Activated CD4-positive, alpha-beta memory T cell treated with anti-CD3 and anti-CD28 coated beads for 36 hours (primary cell): ENCODE measurements at places on chromosomes 16 and 17.

GRCh38 chr16:60811657-60812056, 1224.6 kb downstream of the CDH8 start:
- DNase-seq: no peak

- DNase-seq: no peak
Measured at GRCh38 chr17:39979016-39979670, 1.5 kb upstream of the PSMD3 start.

DNA sequence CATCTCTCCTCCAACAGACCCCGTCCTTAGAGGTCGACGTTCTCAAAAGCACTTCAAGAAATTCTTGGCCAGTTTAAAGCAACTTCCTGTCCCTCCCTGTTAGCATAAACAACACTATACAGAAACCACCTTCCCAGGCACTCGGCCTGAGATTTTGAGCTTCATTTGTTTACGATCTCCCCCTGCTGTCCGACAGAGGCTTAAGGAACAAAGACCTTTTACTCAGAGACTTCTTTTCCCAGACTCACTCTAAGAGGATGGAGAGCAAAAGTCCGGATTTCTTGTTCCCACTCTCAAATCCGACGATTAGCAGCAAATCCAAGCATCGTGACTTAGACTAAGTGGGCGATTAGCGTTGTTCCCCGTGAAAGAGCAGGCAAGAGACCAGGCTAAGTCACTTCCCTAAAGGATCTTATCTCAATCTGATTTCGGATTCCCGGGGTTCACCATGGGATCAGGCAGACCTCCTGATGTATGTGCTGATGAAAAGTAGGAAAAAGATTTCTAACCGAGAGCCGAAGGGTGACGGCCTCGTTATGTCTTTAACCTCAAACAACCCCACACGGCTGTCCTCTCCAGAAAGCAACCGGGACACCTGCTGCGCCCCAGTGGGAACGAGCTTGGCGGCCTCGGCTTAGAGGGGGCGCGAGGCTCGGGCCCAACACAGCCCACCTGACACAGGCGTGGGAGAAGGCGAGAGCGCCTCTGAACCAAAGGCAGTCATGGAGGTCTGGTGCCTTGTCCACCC, 598 bp downstream of the INPP5K start:
- DNase-seq: peak; percentile 68

GRCh38 chr16:75627851-75628250, 4.8 kb upstream of the ADAT1 start:
- DNase-seq: no peak

- DNase-seq: no peak
Measured at GRCh38 chr17:2485543-2485942, 26.1 kb downstream of the METTL16 start.

- DNase-seq: no peak
Measured at GRCh38 chr16:590188-590814, 435 bp downstream of the RAB40C start.

DNA sequence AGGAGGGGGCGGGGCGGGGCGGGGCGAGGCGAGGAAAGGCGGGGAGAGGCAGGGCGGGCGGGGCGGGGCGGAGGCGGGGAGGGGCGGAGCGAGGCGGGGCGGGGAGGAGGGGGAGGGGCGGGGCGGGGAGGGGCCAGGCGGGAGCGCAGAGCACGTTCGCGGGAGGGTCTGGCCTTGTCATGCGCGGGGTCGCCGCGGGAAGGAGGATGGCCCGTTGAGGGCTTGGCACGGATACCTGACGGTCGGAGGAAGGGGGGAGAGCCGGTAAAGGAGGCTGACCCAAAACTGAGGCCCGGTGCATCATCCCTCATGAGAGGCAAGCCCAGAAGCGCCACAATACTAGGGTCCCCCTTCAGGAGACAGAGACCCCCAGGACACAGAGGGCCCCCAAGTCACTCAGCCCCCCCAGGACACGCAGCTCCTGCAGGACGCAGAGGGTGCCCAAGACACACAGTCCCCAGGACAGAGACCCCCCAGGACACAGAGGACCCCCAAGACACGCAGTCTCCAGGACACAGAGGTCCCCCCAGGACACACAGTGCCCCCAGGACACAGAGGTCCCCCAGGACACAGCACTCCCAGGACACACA, 593 bp upstream of the WDR45B start:
- DNase-seq: no peak
